ENCODE measurements at places on chromosomes 12 and 14.

DNA sequence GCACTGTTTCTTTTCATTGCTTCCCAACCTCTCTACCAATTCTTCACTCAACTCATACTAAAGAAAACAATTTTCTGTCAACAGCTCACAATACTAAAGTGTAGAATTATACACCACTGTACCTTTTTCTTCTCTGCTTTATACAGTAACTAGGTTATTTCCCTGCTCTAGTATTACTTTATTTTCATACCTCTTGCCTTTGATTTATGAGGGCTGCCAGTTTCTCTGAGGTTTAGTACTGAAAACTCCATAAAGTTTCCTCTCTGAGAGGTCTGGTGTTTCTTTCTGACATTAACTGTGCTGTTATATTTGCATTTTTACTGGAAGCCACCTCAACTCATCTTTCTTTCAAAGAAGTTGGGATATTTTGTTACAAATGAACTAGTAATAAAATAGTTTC is 63.0 kb upstream of the GRIP1 start:
- DNase-seq: no peak

GRCh38 chr12:109900752-109901580 is 892 bp downstream of the TCHP start:
- DNase-seq: no peak

DNA sequence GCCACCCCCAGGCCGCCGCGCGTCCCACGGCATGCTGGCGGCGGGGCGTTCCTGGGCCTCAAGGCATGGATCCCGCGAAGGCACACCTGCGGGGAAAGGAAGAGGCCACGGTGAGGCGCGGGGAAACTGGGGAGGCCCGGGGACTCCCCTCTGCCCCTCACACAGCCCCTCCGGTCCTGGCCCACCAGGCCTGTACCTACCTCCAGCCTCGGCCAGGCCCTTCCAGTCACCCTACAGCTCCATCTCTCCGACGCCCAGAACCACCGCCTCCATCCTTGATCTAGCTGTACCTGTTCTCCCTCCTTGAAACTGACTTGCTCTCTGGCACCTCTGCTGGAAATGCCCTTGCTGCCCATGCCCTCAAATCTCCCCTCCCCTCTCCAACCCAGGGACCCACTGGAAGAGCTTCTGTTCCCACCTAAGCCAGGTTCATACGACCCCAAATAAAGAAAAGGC is 1.7 kb downstream of the ANKRD9 start:
- DNase-seq: no peak

DNA sequence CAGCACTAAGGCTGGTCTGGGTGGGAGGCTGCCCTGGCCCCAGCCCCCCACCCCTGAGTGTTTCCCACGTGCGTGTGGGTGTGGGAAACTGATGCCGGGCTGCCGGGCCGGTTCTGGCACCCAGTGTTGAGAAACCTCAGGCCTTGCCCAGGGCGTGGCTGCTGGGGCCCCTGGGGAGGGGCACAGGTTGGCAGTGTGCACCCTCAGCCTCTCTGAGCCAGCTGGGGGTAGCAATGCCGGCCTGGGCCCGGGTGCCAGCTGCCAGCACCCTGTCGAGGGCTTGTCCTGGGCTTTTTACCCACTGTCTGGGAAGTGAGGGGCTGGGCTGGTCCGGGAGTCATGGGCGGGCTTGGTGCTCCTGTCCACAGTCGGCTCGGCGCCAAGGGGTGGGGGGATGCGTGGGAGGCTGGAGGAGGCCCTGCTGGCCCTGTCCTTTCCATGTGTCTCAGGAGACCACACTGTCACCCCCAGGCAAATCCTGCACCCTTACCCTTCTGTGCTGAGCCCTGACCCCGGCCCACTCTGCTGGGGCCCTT is 15.7 kb downstream of the ASPG start:
- DNase-seq: no peak

DNA sequence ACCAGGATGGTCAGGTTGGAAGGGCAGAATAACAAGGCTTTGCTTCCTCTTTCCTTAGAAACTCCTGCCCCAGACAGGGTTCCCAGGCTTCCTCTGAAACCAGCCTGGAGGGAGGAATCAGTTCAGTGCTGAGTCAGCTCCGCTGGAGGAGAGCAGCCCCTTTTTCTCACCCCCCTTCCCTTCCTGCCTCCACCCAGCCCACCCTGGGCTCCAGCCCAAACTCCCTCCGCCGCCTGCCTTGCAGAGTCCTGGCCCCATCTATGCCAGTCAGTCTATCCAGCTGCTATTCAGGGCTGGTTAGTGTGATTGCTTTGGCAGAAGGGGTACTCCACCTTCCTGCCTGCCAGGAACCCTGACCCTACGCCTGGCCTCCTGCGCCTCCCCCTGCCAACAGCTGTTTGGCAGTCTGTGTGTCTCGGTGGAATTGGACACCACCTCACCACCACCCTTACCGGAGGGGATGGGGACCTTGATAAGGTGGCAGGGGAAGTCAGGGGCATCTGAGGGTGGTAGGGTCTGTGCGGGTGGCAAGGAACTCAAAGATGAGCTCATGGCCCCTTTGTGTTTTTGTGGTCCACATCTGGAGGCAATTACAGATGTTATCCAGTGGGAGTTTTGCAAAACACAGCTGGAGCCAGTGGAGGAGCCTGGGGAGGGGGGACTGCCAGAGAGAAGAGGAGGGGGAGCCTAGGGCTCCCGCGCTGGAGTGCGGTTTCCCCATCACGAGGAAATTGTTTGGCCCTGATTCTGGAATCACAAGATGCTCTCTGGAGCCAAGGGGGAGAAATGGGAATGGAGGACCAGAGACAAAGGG is 12.2 kb downstream of the MMP14 start:
- no peak for DNase-seq

DNA sequence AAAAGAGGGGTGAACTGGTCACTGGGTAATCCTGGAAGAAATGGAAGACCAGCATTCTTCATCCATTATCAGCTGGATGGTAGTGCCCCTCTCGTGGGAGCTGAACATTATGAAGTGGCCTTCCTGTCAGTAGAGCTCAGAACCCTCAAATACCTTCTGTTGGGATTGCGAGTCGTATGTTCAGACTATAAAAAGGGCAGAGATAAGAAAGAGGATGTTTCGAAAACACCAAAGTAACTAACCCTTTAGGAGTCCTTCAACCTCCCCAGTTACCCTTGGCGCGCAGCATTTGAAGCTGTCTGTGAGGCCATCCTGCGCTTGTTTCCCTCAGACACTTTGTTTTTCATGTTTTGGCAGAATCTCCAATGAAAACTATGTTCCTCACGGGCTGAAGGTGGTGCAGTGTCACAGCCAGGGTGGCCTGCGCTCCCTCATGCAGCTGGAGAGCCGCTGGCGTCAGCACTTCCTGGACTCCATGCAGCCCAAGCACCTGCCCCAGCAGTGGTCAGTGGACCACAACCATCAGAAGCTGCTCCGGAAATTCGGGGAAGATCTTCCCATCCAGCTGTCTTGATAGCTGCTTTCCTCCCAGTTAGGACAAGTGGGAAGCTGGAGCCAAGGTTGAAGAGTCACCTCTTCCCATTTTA is 19.3 kb upstream of the GALNT16 start:
- DNase-seq: no peak

- DNase-seq: no peak
Measured at GRCh38 chr12:116065606-116066005, 211.9 kb downstream of the MED13L start.

GRCh38 chr14:25049568-25050268 is at the start of gene STXBP6:
TSS of gene STXBP6 (minus strand) at chr14:25050147. CDS start at chr14:24974818, 75,329 bp downstream.
- DNase-seq: no peak

GRCh38 chr12:96359328-96359727 is 40.9 kb downstream of the CDK17 start:
- DNase-seq: no peak

- DNase-seq: no peak
Measured at GRCh38 chr12:74319886-74320285, 217.7 kb upstream of the ATXN7L3B start.

Measured in activated CD4-positive, CD25-positive, alpha-beta regulatory T cell treated with anti-CD3 and anti-CD28 coated beads, Interleukin-2, amount 50 U/mL, for 72 hours (primary cell).